ENCODE measurements at places on chromosomes 16 and 17.
A peak's percentile ranks its signal among the peaks of the same experiment; 100 is the strongest.

- DNase-seq: no peak
Measured at GRCh38 chr17:39141294-39141693, 10.1 kb downstream of the PLXDC1 start.

DNA sequence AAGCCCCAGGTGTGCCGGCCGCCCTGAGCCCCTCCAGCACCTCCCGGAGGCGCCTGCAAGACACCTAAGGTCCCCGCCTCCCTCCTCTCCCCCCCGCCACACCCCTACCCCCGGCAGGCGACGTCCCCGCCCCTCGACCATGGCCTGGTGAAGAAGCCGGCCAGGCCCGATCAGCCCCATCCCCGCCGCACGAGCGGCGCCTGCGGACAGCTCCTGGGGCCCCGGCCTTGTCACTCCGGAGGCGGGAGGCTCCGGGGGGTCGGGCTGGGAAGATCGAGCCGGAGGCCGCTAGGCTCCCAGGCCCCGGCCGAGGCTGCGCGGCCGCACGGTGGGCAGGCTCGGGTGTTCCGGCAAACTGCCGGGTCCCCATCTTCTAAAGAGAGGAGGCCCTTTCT is 405 bp upstream of the ACE start:
- no peak for DNase-seq

- DNase-seq: no peak
Measured at GRCh38 chr16:50509521-50510341, 38.5 kb upstream of the NKD1 start.

DNA sequence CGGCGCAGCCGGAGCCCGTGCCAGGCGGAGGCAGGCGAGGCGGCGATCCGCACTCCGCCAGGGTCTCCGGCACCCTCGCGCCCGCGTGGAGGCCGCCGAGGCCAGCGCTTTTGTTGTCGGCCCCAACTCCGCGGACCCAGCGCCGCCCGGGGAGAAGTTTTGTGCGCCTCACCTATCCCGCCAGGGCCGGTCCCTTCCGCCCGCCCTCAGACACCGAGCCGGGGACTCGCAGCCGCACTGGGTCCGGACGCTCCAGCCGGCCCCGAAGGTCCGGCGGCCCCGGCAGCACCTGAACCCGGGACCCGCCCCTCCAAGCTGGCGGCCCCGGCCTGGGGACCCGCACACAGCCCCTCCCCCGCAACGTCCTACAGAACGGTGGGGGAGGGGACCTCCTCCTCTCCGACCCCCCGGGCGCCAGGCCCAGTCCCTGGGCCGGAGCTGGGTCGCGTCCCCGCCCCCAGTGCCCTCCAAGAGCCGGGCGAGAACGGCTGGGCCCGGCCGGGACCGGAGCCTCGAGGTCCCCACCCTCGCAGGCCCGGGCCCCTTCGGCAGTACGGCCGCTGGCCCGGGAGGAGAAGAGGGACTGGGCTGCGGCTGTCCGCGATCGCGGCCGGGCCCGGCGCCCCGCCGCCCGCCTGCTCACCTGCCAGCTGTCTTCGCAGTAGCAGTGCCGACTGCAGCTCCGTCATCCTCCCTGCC is 698 bp downstream of the UBE2G1 start:
- DNase-seq: peak; percentile 65

GRCh38 chr16:57988929-57989328 is 11.5 kb downstream of the ZNF319 start:
- peak; percentile 36 for DNase-seq

DNA sequence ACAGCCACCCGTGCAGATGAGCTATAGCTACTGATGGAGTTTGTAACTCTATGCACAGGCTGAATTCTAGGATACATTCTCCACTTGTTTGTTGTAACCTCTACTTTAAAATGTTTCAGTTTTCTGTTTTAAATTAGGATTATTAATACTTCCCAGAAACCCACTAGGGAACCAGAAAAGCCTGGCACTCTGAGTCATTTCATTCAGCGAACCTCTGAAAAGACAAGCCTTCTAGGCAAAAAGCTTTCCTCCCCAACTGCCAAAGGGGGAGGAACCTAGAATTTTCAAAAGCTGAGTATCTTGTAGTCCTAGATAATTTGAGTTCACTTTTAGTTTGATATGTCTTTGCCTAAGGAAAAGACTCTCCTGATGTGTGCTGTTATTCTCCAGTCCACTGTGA is 43.2 kb downstream of the GOSR1 start:
- DNase-seq: no peak

GRCh38 chr17:34852614-34853013 is 108.6 kb downstream of the CCT6B start:
- no peak for DNase-seq

- DNase-seq: no peak
Measured at GRCh38 chr17:80862978-80863377, 128.7 kb upstream of the CHMP6 start.

DNA sequence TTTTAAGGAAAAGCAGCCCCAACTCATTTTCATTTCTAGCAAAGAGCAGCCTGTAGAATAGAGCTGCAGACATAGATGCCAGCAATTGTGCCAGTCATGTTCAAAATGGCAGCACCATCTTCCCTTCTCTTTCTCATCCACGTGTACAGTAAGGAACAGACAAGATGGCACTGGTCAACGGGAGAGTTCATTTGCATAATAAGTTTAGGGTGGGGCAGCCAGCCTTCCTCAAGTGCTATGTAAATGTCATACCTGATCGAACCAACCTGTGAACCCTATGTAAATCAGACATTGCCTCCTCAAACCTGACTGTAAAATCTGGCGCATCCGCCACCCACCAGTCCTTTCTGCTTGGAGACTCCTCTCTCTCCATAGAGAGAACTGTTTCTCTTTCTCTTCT is 150.0 kb upstream of the CDH13 start:
- no peak for DNase-seq
